ENCODE measurements at places on chromosomes 2 and 18.

DNA sequence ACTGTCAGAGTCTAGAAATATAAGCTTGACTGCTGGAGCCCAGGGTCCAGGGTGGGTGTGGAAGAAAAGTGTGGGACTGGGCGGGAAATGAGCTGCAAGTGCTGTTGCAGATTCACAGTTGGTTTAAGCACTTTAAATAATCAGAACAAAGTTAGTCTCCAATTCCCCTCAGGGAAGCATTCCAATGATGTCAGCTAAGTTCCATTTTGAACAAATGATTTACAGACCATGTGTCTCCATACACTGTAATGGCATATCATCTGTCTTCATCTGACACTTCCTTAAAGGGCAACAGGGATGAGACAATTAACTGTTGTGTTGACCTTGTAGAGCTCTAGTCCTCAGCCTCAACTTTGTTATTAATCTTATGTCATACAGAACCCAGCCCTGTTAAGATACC, 31.5 kb upstream of the REG3A start:
- DNase-seq: no peak

DNA sequence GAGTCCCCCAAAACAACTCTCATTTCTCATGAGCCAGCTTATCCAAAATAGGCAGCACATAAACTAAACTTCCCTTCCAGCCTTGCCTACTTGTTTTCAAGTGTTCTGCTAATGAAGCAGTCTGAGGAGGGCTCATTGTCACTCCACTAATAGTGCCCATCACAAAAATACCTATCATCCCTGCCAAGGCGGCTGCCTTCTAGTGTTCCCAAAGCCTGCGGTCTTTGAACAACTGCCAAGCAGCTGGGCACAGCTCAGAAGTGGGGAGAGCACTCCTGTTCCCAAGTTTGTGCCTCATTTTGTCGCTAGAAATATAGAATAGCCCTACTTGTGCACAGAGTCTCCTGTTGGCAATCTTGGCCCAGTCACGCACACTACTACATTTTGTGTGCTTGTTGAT, 50.3 kb downstream of the DTNA start:
- DNase-seq: no peak

- no peak for DNase-seq
These were observed 27.5 kb upstream of the FAHD2A start for GRCh38 chr2:95374921-95375471.

GRCh38 chr2:186733414-186733813, 39.6 kb downstream of the FAM171B start:
- no peak for DNase-seq

- no peak for DNase-seq
These were observed 104.2 kb upstream of the SPRED2 start for GRCh38 chr2:65536596-65536995.

DNA sequence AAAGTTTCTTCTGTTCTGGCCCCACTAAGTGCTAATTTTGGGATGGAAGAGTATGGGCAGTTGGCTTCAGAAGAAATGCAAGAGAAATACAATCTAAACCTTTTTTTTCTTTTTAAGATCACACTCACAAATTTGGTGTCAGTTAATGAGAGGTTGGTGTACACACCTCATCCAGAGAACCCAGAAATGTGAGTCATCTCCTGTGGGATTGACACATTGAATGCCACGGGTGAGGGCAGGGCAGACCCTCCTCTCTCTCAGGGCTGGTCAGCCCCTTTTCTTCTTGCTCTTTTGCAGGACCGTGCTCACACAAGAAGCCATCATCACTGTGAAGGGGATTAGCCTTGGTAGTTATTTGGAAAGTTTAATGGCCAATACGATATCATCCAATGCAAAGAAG, 19.2 kb downstream of the PRELID3A start:
- no peak for DNase-seq

- DNase-seq: no peak
These were observed 68.5 kb downstream of the NCOA1 start for GRCh38 chr2:24559473-24560113.

DNA sequence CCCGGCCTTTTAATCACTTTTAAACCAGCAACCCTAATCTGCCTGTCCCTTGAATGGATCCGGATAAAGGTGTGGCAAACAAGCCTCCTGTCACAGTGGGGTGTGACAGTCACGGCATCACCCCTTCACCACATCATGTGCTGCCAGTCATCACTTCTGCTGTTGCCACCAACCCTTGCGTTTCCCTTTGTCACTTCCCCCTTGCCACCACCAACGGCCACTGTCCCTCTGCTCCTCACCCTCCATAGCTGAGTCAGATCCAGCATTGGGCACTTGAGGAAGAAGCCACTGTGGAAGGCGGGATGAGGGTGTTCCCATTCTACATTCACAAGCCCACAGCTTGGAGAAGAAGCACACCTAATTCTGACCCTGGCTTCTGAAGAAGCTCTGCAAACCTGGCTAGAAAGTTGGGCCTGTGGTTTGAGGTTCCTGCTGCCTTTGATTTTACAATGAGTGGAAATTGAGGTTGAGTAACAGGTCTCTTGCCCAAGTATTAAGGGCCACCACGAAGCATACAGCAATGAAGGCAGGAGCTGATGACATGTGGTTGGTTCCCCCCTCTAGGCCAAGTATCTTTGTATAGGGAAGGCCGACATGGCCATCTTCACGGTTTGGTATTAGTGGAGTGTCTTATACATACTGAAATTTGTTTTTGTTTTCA, 22.9 kb upstream of the DARS1 start:
- peak; percentile 84 for DNase-seq

GRCh38 chr2:146496248-146496647, 1348.6 kb upstream of the ACVR2A start:
- no peak for DNase-seq

DNA sequence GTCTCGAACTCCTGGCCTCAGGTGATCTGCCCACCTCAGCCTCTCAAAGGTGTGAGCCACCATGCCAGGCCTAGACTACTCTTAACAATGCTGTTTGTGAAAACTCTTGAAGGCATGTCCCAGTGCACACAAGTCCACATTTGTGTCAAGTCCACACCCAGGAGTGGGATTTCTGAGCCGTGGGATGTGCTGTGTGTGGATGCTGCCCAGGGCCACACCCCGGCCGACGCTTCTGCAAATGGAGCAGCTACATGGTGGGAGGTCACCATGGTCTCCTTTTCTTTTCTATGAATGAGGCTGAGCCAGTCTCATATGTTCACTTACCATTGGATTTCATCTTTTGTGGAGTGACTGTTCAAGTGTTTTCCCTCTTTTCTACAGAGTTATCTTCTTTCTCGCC, 15.8 kb downstream of the SNED1 start:
- no peak for DNase-seq

GRCh38 chr18:13473751-13474150, 252.6 kb downstream of the FAM210A start:
- DNase-seq: no peak

- no peak for DNase-seq
These were observed 70.6 kb downstream of the COPS8 start for GRCh38 chr2:237156031-237156856.

- DNase-seq: no peak
These were observed 736.3 kb upstream of the ACVR2A start for GRCh38 chr2:147108548-147108947.

DNA sequence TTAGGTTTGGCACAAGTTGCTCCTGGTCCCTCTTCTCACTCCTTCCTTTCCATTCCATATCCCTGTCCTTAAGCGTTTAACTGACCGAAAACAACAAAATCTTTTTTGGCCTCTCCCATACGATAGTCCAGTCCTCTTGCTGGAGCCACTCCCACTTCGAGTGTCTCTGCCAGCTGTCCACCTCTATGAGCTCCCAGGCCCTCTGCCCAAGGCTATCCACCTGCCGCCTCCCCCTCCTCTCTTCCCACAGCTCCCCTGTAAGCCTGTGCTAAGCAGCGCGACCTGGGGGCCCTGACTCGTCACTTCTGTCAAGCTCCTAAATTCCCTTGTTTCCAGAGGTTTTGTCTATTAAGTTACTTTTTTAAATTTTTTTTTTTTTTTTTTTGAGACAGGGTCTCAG, 47.0 kb upstream of the FOSL2 start:
- no peak for DNase-seq

- DNase-seq: no peak
These were observed 3.4 kb upstream of the GFPT1 start for GRCh38 chr2:69390471-69390870.

DNA sequence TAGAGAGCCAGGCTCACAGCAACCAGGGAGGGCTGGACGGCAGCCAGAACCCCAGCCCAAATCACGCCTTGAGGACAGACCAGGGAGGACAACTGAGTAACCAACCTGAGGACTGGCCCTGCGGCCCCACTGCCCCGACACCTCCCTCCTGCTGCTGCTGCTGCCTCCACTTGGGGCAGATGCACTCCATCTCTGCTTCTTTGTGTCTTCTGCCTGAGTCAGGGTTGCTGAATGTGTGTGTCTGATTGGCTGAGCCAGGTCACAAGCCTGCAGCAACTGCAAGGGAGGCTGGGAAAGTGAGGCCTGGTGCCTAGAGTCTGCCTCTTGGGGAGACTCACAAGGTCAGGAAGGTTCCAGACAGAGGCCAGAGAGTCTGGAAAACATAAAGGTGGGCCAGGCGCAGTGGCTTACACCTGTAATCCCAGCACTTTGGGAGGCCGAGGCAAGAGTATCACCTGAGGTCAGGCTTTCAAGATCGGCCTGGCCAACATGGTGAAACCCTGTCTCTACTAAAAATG, 83.4 kb downstream of the ZFP36L2 start:
- no peak for DNase-seq

GRCh38 chr18:56166914-56167313, 471.5 kb downstream of the TXNL1 start:
- no peak for DNase-seq

DNA sequence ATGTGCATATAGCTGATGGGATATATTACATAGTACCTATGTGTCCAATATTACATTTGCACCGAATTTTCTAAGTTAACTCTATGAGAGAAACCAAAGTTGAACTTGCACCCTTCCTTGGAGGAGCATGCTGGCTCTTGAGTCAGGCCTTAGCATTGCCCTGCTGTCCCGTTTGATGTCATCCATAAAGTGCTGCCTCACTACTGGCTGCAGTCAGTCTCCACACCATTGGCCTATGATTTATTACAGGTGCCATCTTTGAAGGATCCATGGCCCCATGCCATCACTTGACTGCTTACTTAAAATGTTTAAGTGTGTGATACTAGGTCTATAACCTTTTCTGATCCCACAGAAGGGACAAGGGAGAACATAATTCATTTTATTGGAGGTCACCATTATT, 249.3 kb upstream of the RBBP8 start:
- DNase-seq: no peak

DNA sequence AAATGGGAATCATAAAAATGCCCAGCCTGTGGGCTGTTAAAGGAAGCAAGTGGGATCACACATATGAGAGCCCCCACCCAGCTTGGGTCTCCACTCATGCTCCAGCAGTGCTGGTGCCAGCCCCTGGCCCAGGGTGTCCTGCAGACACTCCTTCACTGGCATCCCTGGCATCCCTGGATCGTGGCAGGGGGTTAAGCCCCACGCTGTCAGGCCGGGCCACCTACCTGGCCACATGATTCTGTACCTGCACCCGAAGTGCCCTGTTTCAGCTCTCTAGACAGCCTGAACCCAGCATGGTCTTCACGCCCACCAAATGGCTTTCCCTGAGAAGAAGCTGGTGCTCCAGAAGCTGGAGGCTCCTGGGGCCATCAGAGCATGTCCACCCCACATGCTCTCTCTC, 137.4 kb downstream of the INHBB start:
- no peak for DNase-seq

GRCh38 chr18:62881509-62882016, 166.2 kb downstream of the PHLPP1 start:
- DNase-seq: no peak

- no peak for DNase-seq
These were observed 142.8 kb downstream of the ACTR3 start for GRCh38 chr2:114032705-114033104.

DNA sequence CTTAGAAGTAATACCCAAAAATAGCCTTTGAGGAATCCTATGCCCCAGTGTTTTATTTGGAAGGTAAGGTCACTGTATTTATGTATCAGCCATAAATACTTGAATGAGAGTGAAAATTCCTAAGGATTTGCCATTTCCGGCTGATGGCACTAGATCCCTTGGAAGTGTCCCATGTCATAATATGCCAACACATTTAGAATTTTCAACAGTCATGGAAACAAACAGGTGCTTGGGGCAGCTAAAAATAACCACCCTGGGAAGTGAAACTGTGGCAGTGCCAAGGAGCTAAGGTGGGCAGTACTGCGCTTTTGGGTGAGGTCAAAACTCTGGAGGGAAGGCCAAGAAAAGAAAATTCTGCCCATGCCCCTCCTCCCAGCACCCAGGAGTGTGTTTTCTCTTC, 80.2 kb downstream of the TCF7L1 start:
- no peak for DNase-seq

DNA sequence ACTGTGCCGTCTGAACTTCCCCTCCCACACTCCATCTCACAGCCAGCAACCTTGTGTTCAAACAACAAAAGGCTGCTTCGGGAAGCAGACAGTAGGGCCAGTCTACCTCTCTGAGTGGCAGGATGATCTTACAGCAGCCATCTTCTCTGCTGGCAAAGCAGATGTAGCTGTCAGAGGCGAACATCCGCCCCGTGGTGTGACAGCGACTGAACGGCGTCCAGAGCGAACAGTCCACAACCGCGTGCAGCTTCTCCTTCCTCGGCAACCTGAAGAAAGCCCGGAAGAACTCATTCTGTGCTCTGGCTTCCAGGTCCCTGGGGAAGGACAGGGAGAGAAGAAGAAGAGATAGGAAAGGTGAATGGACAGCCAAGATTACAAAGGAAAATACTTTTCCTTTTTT, 38.0 kb downstream of the RPL31 start:
- DNase-seq: no peak

DNA sequence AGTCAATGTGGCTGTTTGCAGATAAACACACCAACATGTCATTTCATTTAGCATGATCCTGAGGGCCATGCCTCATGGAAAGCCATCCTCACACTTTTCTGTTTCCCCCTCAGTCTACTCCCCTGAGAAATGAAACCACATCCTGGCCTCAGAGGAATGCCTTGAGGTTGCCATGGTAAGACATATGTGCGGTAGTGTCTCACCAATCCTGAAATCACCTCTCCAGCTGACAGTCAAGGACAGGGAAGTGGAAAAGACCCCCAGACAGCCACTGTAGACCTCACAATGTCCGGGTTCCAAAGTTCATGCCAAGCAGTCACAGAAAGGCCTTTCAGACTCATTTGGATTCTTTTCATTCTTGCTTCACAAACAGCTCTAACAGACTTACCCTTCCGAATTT, 175.2 kb upstream of the PKDCC start:
- no peak for DNase-seq

DNA sequence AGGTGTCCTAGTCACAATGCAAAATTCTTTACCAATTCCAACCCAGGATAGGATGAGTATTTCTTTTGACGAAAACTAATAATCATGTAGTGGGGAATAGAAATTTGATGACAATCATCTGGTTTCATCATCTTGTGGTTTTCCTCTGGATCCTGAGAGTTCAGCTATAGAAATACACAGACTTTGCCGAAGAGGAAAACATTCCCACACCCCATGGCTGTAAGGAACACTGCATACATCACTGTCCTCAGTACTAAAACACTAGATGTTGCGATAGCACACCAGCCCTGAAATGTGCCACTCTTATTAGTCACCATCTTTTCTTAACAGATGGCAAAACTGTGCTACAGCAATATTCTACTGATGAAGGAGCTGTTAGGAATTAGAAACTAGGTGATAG, 29.4 kb downstream of the CERKL start:
- no peak for DNase-seq

GRCh38 chr18:56240405-56240804, 398.0 kb downstream of the TXNL1 start:
- no peak for DNase-seq
